ENCODE measurements at places on chromosomes 16 and 17.

DNA sequence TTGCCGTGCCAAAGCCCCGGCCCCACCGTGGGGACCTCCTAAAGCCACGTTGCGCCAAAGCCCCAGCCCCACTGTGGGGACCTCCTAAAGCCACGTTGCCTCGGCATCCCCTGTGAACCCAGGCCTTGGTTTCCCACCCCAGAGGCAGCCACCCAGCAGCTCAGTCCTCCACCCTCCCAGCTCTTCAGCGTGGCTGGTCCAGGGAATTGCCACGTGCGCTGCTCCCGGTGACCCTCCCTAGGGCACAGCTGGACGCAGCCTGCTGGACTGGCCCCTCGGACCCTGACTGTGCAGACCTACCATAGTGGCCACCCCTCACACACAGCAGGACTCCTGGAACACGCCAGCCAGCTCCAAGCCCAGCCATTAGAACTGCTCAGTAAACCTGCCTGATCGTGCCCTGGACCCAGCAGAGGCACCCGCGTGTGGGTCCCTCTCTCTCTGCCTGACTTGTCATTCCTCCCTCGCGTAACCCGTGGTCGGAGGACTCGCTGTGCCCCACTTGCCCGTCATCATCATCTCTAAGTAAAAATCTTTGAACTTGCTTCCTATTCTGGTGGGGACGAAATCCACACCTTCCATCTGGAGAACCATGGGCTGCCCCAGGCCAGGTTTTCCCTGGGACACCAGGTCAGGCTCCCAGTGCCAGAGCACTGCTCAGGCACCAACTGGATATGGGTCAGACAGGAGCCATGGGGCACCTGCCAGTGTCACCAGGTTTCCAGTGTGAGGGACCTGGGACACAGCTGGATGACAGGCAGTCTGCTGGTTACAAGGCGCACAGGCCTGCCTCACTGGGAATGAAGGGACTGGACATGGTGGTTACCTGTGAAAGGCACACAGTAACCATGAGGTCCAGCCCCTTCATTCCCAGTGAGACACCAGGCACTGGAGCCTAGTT, 5.6 kb downstream of the CIAO3 start:
- no peak for DNase-seq

DNA sequence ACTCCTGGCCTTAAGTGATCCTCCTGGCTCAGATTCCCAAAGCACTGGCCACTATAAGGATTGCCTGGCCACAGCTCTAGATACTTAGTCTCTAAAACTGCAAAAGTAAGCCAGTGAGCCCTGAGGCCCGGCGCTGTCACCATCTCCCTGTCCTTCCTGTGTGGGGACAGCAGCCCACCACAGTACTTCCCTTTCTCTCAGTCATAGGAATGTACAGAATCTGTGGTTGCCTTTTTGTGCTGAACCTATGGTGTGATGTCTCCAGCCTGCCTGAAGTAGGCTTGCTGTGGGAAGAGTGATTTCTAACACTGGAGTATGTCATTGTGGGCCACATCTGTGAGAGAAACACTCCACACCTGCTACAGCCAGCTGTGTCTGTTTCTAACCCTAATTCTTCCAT, 24.7 kb downstream of the NTAN1 start:
- no peak for DNase-seq

- no peak for DNase-seq
These were observed 17.6 kb downstream of the POLR2A start for GRCh38 chr17:7501729-7502128.

GRCh38 chr16:55146966-55147365, 177.0 kb upstream of the IRX6 start:
- DNase-seq = no peak

DNA sequence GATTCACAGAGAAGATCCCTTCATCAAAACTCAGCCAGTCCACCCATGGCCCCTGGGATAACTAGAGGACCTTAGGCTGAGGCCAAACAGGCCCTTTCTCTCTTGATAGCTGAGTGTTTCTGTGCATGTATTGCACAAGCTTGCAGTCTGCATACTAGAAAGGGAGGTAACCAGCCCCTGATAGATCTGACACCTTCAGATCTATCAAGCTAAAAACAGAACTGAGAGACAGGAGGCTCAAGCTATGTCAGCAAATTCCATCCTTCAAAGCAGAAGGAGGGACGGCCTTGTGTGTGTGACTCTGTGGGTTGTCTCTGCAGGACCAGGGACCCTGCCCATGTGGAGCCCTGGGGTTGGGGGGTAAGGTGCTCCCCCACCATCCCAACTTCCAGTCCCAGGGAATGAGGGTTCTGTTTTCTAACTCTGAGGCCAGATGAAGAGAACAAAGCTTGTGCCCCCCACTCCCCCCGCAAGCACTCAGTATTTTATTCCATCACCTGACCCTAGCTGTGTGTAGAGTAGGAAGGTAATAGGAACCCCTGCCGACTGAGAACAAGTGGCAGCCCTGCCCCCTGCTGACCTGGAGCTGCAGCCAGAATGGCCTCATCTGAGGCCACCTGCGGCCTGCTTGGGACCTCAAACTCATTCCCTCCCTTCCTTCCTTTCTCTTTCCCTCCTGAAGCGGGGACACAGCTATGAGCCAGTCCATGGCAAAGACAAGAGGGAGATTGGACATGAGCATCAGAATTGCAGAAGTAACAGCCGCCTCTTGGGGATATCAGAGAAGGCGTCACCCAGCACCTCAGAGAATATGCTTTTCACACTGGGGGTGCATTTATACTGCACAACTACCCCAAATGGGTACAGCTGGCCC, 63.8 kb downstream of the SMPD3 start:
- no peak for DNase-seq

- DNase-seq = no peak
These were observed 7.8 kb downstream of the TTC19 start for GRCh38 chr17:16007439-16007838.
